Amygdala (tissue), 56 donors: ENCODE measurements at places on chromosomes 7 and 10.

DNA sequence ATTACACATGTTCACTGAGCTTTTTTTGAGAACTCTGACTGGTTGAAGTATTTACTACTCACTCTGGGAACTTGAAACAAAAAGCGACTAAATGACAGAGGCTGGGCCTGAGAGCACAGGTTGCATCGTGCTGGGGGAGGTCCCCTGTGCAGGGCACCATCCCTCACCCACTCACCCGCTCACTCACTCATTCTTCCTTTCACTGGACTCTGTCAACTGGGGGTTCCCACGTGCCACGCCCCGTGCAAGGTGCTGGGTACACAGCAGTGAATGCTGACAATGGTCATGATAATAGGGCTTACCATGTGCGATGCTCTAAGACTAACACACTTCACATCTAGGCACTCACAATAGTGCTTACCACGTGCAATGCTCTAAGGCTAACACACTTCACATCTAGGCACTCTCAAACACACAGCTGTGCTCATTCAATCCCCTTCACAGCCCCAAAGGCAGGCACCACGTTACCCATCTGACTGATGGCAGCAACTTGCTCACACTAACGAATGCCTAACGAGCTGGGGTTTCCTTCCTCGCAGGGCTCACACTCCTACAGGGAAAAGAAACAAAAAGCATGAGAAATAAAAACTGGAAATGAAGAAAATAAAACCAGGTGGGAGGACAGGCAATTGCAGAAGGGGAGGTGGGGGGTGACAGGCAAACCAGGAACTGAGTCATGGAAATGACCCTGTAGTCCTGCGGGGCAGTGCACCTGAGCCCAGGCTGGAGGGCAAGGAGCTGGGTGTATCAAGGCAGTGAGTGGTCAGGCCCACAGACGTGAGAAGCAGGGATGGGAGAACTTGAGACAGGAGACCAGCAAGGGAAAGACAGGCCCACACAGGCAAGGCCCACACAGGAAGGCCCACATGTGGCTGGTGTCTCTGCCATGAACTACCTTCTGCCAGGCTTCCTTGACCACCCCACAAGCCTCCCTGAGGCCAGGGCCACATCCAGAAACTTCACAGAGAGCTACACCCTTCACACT lies 147.0 kb upstream of the FAM20C start:
- DNase-seq: no peak

GRCh38 chr10:128049226-128050120 lies 76.8 kb downstream of the MKI67 start:
- no peak for DNase-seq

GRCh38 chr7:29337546-29338116 lies 143.1 kb downstream of the CHN2 start:
- no peak for DNase-seq

- DNase-seq: no peak
Observed at GRCh38 chr7:67422601-67423000, 426.0 kb downstream of the TYW1 start.

- DNase-seq: no peak
Observed at GRCh38 chr10:44512431-44513022, 127.6 kb upstream of the CXCL12 start.

- no peak for DNase-seq
Observed at GRCh38 chr7:128876127-128876526, 13.5 kb downstream of the ATP6V1F start.

GRCh38 chr7:52009181-52009580 lies 692.6 kb upstream of the COBL start:
- no peak for DNase-seq

GRCh38 chr7:73919694-73920375 lies 58.9 kb downstream of the TMEM270 start:
- DNase-seq: no peak

- DNase-seq: no peak
Observed at GRCh38 chr10:110985497-110986275, 66.3 kb downstream of the SHOC2 start.

DNA sequence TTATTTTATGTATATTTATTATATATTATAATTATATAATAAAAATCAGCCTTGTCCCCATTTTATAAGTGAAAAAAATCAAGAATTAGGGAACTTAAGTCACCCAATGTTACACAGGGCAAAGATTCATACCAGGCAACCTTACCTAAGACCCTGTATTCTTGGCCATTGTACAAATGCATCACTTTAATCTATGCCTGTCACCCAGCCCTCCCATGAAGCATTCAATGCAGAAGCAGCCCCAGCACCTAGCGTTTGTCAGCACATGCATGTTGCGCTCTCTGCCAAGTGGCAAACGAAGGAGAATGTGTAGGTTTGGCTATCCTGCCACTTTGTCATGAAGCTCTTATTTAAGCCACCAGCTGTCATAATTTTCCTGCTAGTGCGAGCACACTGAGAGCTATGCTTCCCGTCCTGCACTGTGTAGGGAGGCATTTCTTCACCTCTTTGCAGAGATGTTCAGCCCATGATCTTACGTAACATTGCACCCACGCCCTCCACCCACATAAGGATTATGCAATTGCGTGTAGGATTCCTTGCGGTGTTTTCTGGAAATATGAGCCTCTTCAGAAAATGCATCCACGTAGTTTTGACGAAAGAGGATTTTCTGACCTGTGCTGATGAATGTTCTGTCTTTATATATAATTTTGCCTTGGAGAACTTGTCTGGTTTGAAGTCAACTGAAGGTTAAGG lies 7.7 kb upstream of the COBL start:
- no peak for DNase-seq

DNA sequence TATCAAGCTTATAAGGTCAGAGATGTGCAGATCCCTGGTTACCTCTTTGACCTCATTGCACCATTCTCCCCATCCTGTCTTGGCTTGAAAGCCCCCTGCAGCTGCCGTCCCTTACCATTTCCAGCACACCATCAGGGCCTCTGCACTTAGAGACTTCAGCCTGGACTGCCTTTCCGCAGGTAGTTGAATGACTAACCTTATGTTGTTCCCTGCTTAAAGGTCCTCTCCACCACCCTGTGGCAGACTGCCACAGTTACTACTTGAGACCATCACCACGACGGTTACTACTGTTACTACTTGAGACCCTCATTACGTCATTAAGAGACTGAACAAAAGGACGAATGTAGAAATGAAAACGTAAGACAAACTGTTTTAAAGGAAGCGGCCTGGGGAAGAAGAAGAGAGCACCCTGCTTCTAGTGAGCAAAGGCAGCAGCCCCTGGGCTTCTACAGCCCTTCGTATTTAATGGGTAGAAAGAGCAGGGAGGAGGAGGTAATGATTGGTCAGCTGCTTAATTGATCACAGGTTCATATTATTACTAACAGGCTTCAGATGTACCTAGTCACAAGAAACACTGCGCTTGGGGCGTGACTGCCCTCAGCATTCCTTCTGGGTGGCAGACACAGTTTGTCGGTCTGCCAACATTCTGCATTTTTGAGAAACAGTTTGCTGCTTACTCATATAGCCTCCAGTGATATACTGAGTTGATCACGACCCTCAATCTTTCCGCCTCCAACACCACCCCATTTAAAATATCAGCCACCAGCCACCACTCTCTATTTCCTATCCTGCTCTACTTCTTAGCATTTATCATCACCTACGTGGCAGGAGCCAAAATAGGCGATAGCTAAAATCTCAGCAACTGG lies 74.1 kb upstream of the PARD3 start:
- DNase-seq: no peak
